Caudate nucleus (tissue), 63 donors: ENCODE measurements at places on chromosomes 2 and 18.

DNA sequence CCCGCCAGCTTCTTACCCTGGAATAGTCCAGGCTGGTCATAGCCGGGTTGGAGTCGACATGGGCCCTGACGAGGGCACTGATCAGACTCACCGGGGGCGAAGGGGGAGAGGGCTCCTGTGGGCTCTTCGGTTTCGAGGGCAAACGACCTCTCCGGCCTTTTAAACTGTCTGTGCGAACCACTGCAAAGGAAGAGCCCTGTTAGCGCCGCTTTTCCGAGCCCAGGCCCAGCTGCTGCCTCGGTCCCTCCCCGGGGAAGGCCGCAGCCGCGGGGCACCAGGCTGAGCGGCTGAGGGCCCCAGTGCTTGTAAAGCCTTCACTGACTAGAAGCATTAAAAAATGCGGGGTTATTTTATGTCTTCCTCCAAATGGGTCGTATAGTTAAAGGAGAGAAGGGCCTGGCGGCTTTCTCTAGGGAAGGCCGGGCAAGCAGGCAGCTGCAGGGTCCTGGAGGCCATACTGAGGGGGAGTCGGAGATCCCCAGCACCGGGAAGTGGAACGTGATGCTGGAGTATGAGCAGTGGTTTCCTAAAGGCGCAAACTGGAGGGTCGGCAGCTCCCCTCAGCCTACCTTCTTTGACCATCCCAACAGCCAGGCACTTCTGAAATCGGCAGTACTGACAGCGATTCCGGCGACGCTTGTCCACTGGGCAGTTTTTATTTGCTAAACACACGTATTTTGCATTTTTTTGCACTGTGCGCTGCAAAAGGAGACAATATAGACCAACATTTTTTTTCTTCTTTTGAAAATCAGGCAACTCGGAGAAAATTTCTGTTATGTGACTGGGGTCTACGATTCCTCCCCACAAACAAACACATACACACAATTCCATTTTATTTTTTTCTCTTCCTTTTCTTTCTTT, 4.5 kb downstream of the NR4A2 start:
- no peak for DNase-seq

- no peak for DNase-seq
These were observed 657 bp upstream of the BIN1 start for GRCh38 chr2:127107622-127107999.

- DNase-seq: no peak
These were observed 102.2 kb downstream of the ARHGEF33 start for GRCh38 chr2:38991899-38992298.

- DNase-seq: no peak
These were observed 238.5 kb upstream of the FANCL start for GRCh38 chr2:58479535-58480140.

DNA sequence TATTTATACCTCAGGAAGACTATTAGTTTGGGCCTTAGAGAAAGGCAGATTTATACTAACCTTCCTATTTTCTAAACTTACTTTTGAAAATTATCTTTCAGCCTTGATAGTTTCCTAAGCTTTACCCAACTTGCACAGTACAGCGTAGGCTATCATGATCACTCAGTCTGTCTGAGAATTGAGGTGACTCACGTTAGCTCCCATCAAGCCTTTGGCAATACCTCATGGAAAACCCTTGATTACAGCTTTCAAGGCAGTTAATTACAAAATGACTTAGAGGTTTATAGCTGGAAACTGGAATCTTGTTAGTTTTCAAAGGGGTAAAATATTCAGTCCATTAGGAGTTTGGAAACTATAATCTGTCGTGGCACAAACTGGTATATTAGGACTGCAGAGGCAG, 26.4 kb upstream of the ARMC9 start:
- DNase-seq: no peak

- no peak for DNase-seq
These were observed 12.6 kb downstream of the EIF2AK3 start for GRCh38 chr2:88614497-88615157.

DNA sequence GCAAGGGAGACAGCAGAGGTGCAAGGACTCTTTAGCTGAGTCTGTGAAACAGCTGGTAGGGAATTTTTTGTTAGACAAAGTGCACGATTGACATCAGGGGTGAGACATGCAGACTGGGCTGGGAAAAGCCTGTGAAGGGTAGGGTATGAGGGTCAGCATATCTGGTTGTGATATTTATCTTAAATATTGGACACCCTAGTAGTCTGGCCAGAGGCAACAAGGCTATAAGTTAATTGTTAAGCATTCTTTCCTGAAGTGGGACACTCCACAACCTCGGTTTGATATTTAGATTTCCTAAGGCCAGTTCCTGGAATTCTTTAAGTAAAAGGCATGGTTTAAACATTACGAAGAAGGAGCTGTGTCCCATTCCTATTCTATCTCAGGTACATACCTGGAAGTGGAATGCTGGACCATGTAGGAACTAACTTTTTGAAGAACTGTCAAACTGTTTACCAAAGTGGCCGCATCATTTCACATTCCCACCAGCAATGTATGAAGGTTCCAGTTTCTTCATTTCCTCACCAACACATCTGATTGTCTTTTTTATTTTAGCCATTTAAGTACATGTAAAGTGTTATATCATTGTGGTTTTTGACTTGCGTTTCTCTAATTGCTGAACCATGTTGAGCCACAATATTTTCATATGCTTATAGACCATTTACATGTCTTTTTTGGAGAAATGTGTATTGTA, 22.5 kb downstream of the EHBP1 start:
- no peak for DNase-seq

GRCh38 chr2:62335612-62336011, 139.7 kb downstream of the B3GNT2 start:
- DNase-seq: no peak

DNA sequence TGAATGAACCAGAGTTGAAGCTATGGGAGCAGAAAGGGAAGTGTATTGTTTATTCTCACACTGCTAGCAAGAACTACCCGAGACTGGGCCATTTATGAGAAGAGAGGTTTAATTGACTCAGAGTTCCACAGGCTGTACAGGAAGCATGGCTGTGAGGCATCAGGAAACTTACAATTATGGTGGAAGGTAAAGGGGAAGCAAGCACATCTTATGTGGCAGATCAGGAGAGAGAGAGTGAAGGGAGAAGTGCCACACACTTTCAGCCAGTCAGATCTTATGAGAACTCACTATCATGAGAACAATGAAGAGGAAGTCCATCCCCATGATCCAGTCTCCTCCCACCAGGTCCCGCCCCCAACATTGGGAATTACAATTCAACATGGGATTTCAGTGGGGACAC, 383.2 kb upstream of the SLC14A2 start:
- no peak for DNase-seq

DNA sequence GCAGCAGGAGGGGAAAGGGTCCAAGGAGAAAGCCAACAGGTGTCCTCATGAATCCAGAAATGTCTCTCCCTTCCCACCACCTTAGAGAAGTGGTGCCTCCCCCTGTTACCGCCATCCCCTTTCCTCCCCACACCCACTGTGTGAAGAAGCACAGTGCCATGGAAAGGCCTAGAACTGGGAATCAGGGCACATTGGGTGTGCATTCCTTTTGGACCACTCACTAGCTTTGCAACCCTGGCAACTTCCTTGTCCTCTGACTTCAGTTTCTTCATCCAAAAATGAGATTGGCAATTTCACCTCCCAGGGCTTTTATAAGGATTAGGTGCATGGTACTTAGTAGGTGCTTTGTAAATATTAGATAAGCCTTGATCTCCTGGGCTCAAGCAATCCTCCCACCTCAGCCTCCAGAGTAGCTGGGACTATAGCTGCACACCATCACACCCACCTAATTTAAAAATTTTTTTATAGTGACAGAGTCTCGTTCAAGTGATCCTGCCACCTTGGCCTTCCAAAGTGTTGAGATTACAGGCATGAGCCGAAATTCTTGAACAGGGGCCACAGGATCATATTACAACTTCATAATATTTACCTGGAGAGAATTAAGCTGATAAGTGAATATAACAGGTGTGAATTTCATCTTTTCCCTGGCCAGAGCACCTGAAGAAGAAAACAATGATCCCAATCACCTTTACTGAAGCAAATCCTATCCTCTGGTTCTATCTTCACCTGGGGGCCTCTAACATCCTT, 97.9 kb upstream of the TAF1B start:
- no peak for DNase-seq

DNA sequence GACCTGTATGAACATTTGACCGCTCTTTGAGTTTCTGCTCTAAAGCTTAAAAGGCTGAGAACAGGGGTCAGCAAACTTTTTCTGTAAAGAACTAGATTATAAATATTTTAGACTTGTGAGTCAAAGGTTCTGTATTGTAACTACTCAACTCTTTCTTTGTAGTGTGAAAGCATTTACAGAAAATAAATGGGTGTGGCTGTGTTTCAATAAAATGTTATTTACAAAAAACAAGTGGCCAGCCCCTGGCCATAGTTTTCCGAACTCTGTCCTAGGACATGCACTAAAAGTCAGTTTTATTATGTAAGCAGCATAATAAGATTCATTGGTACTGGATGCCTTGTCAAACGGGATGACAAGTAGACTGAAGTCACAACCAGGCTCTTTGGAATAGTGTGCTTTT, 434.9 kb downstream of the ZEB2 start:
- DNase-seq: no peak

DNA sequence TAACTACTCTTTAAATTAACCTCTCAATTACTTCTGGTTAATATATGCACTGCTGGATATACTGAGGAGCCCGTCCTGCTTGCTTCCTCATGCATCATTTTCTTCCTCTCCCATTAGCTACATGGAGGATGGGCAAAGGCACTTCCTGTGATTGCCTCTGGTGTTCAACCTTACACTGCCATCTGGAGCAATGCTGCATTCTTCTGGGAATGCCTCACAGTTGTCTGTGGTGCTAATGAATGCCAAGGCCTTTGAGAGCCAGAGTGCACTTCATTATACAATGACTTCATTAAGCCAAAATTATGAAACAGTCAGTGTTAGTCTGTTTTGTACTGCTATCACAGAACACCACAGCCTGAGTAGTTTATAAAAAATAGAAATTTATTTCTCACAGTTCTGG, 134.8 kb upstream of the DOCK10 start:
- peak; percentile 0 for DNase-seq
